ENCODE measurements at places on chromosomes 13 and 19. TPM values are rescaled to one million over a fixed set of nuclear protein-coding genes. Genes with fewer than 3 reads are reported as not detected.
A peak's percentile ranks its signal among the peaks of the same experiment; 100 is the strongest.

The MYO1F gene
- polyA plus RNA-seq, result 104 TPM

DNA sequence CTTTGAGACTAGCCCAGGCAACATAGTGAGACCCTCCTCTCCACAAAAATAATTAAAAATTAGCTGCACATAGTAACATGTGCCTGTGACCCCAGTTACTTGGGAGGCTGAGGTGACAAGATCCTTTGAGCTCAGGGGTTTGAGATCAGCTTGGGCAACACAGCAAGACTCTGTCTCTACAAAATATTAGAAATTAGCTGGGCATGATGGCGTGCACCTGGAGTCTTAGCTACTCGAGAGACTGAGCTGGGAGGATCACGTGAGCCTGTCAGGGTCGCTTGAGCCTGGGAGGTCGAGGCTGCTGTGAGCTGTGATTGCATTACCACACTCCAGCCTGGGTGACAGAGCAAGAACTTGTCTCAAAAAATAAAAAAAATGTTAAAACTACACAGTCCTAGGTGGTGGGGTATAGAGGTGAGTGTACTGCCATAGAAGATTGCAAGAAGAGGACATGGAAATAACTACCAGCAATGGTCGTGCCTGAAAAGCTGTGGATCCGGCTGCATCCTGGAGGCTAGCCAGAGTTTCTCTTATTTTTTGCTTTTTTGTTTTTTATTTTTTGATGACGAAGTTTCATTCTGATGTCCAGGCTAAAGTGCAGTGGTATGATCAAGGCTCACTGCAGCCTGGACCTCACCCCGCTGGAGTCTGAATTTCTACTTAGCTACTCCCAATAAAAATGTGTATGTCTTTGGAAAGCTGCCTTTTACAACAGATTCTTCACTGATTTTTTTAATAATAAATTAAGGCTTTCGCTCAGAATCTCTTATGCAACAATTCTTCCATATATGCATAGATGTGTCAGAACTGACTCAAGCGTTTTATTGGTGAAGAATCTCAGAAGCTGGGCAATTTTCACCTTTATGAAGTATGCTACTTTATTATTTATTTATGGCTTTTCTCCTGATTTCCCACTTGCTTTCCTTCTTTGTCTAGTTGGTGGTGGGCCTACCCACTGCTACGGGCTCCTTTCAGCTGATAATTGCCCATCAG is 393.8 kb downstream of the TSHZ3 start:
- no peak for DNase-seq

GRCh38 chr19:28574212-28574611 is 638.7 kb downstream of the UQCRFS1 start:
- no peak for DNase-seq

GRCh38 chr13:48233046-48233888 is at the start of gene ITM2B:
Gene ITM2B (plus strand): TSS chr13:48233206. CDS start chr13:48233361, 155 bp downstream.
- peak; percentile 74 for DNase-seq
